ENCODE measurements at places on chromosomes 11 and 22.

- DNase-seq = no peak
Measured at GRCh38 chr22:48822278-48823233, 1005.1 kb downstream of the BRD1 start.

- DNase-seq = no peak
Measured at GRCh38 chr22:45833613-45834012, 143.3 kb downstream of the WNT7B start.

- DNase-seq = no peak
Measured at GRCh38 chr11:44973632-44974401, 23.1 kb upstream of the TP53I11 start.

DNA sequence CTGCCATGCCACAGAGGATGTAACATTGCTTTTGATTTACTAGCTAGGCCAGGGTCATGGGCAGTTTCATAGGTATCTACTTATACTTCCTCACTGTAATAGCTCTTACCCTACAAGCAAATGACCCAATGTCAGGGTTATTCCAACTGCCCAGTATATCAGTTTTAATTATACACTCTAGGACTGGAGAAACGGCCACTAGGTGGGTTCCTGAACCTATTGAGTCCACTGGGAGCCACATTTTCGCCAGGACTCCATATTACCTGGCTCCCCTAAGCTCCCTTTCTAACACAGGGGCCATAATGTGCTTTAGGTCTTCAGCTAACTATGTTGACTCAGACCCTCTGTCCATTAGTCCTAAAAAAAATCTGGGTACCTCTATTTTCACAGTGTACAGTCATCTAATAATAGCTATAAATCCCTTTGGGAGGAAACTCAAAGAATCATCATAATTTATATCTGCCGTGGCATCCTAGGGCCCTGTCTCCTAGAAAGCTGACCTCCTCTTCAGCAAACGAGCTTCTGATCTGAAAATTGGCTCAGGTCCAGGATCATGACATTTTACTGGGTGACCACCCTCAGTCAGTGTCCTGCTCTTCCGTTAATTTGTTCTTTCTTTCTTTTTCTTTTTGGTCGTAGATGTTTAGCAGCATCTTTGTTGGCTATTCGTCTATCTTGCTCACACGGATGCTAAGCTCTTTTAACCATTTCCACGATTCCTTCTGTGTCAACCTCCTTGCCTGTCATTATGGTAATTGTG lies 244.3 kb downstream of the FAM76B start:
- no peak for DNase-seq

DNA sequence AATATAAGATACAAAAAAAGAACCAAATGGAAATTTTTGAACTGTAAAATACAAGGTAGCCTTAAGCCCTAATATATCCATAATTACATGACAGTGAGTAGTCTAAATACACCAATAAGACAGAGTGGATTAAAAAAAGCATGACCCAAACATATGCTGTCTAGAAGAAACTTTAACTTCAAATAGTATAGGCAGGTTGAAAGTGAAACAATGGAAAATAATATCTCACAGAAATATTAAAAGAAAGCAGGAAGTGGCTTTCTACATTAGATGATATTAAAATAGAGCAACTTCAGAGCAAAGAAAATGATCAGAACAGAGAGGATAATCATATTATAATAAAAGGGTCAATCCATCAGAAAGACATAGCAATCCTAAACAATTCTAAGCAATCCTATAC lies 21.8 kb downstream of the DCUN1D5 start:
- no peak for DNase-seq

GRCh38 chr11:120028897-120029258 lies 109.0 kb downstream of the TRIM29 start:
- DNase-seq = no peak

GRCh38 chr11:44029977-44030911 lies 17.5 kb upstream of the ACCSL start:
- DNase-seq = no peak

DNA sequence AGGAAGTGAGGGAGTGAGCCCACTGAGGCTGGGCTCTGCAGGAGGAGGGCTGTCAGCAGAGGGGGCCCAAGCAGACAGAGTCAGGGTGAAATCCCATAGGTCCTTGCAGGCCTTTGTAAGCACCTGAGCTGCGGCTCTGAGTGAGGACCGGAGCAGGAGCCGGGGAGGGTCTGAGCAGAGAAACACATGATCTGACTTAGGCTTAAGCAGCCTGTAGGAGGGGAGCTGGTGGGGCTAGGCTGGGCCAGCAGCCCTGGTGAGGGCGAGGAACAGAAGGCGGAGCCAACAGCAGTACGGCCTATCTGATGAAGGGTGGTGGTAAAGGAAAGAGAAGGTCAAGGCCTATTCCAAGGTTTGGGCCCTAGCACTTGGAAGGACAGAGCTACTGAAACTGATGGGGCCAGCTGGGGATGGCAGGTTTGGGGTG lies 26.9 kb upstream of the CBX7 start:
- no peak for DNase-seq

GRCh38 chr11:44781655-44782054 lies 54.9 kb downstream of the TSPAN18 start:
- DNase-seq = no peak

- DNase-seq = no peak
Measured at GRCh38 chr22:45421349-45422055, 8.0 kb downstream of the RIBC2 start.

GRCh38 chr22:27299181-27300085 lies 502.1 kb downstream of the MN1 start:
- no peak for DNase-seq

DNA sequence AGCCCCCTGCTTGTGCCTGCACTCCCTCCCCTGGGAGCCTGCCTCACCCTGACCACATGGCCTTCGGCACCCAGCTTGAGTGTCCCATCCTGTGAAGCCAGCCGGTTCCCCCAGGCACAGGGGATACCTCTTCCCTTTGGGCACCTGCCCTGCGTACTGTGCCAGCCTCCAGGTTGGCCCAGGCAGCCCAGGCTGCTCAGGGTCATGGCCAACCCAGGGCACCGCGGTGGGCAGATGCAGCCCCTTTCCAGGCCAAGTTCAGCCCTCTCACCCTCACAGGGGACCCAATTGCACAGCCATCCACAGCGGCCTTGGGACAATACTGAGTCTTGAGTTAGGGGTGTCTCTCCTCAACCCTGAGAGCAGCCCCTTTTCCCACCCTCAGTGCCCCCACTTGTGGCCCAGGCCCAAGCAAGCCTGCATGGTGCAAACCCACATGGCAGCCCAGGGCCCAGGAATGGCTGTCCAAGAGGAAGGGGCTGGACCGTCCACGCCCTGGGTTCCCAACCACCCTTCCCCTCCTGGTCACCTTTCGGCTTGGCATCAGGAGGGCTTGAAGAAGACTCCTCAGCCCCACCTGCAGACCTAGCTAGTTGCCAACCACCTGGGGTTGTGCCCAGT lies 87.7 kb downstream of the CDKN1C start:
- no peak for DNase-seq

- no peak for DNase-seq
Measured at GRCh38 chr11:120306519-120307242, 18.4 kb upstream of the TLCD5 start.

- DNase-seq = no peak
Measured at GRCh38 chr11:57312511-57313021, 12.2 kb downstream of the TNKS1BP1 start.

- DNase-seq = no peak
Measured at GRCh38 chr11:27616711-27617110, 83.5 kb downstream of the BDNF start.

- no peak for DNase-seq
Measured at GRCh38 chr11:6110011-6110410, 2.5 kb downstream of the OR56B4 start.

DNA sequence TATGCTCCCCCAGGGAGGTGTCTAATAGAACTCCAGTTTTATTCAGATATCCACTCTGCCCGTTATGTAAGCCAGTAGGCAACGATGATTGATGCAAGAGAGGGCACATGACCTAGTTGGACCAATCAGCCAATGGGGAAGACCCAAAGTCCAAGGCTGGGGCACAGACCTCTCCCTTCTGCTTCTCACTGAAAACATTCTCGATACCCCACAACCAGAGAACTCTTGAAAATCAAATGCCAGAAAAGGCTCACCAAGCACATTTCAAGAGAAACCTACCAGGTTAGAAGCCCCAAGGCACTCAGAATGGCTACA lies 7.4 kb downstream of the HIRA start:
- no peak for DNase-seq

- DNase-seq = peak; percentile 66
Measured at GRCh38 chr22:20205964-20206708, 55.3 kb upstream of the CCDC188 start.

DNA sequence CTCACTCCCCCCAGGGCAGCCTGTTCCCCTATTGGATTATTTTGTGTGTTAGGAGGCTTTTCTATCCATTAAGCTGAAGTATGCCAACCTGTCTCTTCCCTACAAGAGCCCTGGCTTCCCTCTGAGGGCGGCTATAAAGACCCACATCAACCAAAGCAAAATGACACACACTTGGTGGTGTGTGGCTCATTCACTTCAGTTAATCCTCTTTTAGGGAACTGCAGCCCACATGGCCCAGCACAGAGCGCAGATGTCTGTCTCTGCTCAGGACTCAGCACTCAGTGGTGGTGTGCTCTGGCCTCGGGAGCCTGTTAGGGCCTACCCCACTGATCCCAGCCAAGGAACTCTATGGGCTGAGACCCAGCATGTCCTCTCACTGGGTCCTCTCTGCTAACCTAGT lies 32.2 kb upstream of the LRRC10B start:
- DNase-seq = no peak

DNA sequence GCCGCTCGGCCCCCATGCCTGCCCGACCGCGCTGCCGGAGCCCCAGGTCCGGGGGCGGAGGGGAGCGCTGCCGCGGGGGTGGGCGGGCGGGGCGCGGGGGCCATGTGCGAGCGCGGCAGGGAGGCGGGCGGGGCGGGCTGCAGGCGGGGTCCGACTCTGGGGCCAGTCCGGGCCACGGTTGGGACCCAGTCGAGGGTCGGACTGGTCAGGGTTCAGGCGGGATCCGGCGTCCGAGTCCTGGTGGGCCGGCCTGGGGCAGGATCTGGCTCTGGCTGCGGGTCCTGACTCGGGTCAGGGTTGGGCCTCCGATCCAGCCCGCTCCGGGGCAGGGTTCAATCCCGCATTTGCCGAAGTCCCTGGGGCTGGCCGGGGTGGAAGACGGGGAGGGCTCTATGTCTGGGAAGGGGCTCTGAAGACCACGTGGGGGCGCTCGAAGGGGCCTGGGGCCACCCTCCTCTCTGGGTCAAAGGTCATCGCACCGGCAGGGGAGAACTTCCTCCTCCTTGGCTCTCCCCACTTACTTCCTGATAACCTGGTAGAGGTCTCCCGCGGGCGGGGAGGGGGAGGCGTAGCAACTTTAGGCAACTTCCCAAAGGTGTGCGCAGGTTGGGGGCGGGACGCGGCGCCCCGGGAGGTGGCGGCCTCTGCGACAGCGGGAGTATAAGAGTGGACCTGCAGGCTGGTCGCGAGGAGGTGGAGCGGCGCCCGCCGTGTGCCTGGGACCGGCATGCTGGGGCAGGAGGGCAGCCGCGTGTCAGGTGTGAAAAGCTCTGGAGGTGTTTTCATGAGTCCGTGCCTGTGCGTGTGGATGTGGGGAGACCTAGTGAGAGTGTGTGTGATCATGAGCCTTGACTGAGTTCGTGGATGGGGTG lies 603 bp downstream of the ESRRA start:
- peak; percentile 59 for DNase-seq

GRCh38 chr11:94814272-94814976 lies 46.3 kb downstream of the AMOTL1 start:
- DNase-seq = no peak

- DNase-seq = no peak
Measured at GRCh38 chr11:26839911-26840698, 118.2 kb upstream of the SLC5A12 start.

DNA sequence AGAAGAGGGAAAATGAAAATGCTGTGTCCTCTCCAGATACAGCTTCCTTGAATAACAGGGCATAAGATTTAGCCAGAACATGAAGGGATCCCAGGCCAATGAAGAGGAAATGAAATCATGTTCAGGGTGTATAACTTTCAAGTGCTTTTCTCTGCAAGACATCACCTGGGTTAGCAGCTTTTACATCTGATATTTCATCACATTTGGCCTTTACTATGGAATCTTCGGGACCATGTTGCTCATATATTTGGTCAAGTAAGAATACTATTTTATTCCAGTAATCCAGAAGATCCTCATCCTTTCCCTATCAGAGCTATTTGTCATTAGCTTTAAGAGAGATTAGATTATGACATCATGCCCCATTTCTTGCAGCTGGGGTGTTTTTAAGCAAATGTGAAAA lies 66.3 kb upstream of the OR5AK2 start:
- no peak for DNase-seq

- DNase-seq = no peak
Measured at GRCh38 chr11:76803023-76803422, 19.9 kb downstream of the TSKU start.

- DNase-seq = no peak
Measured at GRCh38 chr11:96330511-96330859, 12.5 kb downstream of the MAML2 start.

- no peak for DNase-seq
Measured at GRCh38 chr11:69057236-69057635, 8.5 kb downstream of the TPCN2 start.

- no peak for DNase-seq
Measured at GRCh38 chr22:30749849-30750248, 55.2 kb downstream of the OSBP2 start.

DNA sequence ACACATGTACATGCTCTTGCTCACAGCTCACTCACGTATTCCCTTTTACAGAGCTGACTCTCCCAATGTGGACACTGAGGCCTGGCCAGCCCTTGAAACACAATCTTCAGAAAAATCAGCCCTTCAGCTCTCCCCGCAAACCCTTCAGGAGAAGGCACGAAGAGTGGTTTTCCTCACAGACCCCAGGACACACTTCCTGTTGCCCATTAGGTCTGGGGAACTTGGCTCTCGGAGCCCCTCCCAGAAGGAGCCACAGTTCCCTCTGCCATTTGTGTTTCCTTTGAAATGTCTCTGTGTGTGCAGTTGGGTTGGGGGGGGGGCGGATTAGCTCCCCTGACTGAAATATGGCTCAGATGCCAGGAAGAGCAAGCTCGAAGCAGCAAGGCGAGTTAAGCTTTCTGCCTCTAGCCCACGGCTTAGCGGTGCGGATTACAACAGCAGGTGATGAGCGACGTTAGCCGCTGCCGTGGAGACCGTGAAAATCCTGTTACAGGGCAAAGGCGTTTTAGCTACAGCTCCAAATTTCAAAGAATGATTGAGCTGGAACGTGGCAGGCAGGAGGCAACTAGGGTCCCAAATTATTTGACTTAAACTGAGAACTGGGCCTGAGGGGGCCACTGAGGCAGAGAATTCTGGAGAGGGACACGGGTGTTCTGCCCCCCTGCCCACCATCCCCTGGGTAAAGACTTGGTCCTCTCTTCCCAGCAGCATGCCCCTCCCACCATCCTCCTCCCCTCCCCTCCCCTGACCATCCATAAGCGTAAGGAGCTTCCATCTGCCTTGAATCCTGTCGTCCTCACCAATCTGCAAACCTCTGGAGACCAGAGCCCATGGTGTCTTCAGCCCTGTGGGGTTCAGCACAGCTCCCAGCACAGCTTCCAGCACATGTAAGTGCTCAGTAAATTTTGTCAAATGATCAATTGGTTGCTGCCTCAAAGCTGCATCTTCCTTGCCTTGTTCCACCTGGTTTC lies 598.6 kb downstream of the BUD13 start:
- no peak for DNase-seq

Measured in stimulated activated CD4-positive, alpha-beta T cell treated with anti-CD3 and anti-CD28 coated beads, Interleukin-15, amount 100 ng/mL, for 48 hours (primary cell).